ENCODE measurements at places on chromosomes 3 and 15.

GRCh38 chr3:129540776-129541516, 2.0 kb upstream of the H1-8 start:
- no peak for DNase-seq

DNA sequence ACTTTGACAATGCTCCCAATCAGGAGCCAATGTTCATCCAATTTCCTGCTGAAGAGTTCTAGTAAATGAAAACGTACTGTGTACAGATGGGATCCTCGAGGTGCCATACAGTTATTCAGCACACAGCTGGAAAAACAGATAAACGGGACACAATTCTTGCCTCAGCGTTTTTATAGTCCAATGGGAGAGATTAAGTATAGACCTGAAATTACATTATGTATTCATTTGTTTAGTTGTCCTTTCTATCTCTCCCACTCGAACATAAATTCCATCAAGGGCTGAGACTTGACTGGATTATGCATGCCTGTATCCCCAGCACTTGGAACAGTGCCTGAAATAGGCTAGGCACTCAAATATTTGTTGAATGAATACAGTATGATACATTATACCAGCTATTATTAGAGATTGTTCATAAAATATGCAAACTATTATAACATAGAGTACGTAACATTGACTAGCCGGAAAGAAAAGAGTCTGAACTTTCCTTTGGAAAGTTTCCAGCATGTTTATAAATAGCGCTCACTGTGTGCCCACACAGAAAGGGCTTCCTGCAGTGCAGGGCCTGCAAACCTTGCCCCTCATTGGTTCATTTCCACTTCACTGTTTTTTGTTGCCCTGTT, 27.4 kb upstream of the SNTN start:
- no peak for DNase-seq

DNA sequence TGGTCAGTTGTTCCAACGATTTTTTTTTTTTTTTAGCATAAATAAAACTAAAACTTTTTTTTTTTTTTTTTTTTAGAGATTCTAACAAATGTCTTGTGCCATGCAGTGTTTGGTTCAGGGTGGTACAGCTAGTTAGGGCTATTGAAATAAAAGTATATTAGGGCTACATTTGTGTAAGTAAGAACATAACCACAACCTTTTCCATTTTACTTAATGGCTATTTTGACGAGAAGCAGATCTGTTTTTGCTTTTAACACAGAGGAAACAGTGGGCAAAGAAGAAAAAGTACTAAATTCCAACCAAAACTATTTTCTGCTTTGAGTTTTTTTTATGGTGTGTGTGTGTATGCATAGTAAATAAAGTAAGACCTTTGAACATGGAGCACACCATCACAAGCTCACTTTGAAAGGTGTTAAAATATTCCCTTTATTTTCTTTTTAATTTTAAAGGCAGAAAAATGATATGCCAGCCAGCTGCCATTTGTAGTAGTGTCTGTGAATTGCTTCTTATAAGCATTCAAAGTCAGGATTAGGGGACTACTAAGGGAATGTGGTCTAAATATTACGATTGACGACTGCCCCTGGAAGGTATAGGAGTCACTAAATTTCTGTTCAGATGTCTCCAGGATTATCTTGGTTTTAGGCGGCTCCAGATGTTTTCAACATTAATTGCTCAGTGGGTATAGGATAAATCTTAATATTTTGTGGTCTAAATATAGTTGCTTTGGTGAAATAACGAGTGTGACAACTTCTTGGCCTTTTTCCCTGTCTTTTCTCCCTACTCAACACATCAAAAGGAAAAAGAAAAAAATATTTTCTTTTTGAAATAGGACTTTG, 3.1 kb downstream of the RARB start:
- no peak for DNase-seq

- DNase-seq = no peak
These were observed 19.5 kb downstream of the CD47 start for GRCh38 chr3:108071368-108071767.

GRCh38 chr3:171944118-171945016, 95.0 kb upstream of the FNDC3B start:
- no peak for DNase-seq

All from stimulated activated CD4-positive, alpha-beta T cell treated with anti-CD3 and anti-CD28 coated beads, Interleukin-1b, Interleukin-23, amount 100 ng/mL, for 4 hours (primary cell).